GM23248 (cell line): ENCODE measurements at places on chromosomes 13 and 19.

DNA sequence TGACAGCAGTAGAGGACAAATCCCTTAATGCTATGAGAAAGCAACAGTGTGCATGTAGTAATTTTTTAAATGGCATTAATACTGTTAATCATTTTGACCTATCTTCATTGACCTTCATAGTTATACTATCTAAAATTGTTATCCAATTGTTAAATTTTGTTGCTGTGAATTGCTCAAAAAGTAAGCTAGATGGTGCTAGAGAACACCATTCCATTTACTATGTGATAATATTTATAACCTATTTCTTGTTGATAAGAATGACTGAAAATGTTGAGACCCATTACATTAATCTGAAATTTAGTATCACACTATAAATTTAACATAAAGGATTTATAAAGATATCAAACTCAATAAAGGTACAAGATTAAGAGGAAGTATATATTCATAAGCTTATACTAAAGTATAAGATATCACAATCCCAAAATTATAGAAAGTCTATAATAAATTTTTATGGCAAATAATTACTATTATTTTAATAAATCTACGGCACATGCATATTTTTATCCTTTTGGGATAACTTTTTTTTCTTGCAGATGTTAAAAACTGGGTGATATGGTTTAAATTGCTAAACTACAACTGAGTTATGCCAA, 1573.3 kb downstream of the PCDH9 start:
- peak; percentile 6 for DNase-seq

DNA sequence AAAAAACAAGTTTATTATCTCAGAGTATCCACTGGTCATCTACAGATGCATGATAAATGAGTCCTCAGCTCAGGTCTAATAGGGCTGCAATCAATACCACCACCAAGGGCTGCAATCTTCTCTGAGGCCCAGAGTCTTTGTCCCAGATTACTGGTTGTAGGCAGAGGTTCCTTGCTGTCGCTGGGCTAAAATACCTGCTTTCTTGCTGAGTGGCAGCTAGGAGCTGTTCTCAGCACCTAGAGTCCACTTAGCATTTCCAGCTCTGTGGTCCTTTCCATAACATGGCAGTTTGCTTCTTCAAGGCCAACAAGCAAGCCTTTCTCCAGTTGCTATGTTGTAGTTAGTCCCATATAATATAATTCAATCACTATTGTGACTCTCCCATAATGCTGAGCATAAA, 351.3 kb downstream of the SLITRK1 start:
- DNase-seq = no peak

DNA sequence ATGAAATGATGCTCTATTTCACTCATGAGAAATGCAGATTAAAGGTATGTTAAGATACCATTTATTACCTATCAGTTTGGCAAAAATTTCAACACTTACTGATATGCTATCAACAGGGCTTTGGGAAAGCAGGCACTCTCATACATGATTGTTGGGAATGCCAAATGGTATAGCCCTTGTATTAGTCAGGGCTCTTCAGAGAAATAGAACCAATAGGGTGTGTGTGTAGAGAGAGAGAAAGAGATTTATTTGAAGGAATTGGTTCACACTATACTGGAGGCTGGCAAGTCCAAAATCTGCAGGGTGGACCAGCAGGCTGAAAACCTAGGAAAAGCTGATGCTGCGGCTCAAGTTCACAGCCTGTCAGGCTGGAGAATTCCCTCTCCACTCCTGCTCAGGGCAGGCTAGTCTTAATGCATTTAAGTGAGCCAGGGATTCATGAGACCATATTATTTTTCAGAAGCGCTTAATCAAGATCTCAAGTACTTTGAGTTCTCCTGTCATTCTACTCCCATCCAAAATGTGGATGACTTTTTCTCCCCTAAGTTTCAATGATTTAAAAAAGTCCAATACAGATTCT, 72.4 kb downstream of the NHLRC3 start:
- no peak for DNase-seq

GRCh38 chr13:35771898-35772297, 295.4 kb upstream of the MAB21L1 start:
- DNase-seq = peak; percentile 82

DNA sequence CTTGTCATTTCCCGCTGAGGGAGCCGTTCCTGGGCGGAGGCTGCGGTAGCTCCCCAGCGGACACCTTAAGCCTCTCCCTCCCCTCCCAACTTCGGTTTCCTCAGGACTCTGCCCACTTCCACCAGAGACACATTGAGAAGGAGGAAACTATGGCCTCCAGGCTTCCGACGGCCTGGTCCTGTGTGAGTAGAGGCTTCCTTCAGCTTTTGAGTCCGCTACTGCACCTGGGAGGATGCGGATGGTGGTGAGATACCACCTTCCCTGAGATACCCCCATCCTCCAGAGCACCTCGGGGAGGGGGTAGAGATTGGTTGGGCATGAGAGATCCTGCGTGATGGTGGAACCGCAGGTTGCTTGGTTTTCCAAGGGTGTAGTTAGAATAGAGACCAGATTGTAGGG, 955 bp downstream of the ZNF274 start:
- DNase-seq = no peak

DNA sequence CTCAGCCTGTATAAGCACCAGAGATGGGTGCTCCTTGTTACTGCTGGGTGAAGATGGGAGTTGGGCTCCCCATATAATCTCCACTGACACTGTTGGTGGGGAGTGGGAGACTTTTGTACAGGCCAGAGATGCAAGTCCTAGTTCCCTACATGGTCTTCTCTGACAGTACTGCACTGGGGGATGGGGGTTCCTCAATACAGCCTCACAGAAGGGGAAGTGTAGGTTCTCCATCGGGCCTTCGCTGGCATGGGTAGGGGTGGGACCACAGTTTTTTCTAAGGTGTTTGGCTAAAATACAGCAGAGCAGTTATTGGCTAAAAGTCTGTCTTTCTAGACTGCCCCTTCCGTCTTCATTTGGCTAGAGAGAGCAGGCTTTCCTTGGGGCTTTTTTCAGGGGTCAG, 167.2 kb upstream of the SERP2 start:
- DNase-seq = no peak
